ENCODE measurements at places on chromosomes 3 and 15.
A peak's percentile ranks its signal among the peaks of the same experiment; 100 is the strongest.

DNA sequence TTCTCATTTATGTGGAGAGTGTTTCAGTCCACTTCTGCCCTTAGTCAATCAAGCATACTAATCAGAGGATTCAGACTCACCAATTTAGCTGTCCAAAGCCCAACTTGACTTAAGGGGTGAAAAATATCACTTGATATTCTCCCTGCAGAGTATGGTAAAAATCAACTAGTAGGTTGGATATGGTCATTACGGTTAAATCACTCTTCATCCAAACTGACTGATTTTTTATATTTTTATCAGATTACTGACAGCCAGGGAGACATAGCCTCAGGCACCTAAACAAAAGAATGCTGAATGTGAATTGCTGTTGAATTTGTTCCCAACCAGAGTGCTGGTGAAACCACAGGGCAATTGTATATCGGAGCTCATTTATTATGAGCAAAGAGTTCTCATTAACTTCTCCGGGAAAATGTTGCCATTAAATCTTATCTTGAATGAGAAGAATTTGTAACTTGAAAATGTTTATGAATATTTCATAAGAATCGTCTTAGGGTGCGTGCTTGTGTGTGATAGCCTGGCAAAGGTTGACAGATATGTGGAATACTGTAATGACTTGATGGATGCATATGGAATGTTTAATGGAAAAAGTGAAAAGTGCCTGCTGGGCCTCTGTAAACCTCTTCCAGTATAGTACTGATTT lies 411.2 kb downstream of the NAALADL2 start:
- peak; percentile 37 for DNase-seq

GRCh38 chr15:25883463-25884259 lies 20.5 kb upstream of the ATP10A start:
- DNase-seq = peak; percentile 68

- DNase-seq = no peak
Measured at GRCh38 chr15:58348095-58348812, 83.5 kb upstream of the LIPC start.

DNA sequence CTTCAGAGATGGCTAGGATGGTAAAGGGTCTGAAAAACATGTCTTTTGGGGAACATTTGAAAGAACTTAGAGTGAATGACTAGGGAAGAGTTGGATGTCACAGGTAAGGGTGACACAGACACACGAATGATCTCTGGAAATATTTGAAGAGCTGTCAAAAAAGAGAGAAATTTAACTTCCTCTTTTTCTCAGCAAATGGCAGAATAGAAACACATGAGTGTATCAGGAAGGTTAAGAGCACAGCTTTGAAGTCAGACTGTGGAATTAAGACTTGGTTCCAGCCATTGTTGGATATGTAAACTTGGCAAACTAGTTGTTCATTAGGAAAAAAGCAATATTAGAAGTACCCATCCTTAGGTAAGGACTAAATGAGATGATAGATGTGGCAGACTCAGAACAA lies 117.7 kb downstream of the IMPG2 start:
- DNase-seq = no peak

GRCh38 chr3:17554078-17554477 lies 188.4 kb downstream of the TBC1D5 start:
- DNase-seq = no peak

GRCh38 chr3:105984837-105985236 lies 116.0 kb upstream of the CBLB start:
- DNase-seq = no peak

GRCh38 chr15:80462111-80462510 lies 57.9 kb downstream of the ARNT2 start:
- DNase-seq = no peak

- no peak for DNase-seq
Measured at GRCh38 chr3:14883226-14883625, 64.2 kb upstream of the NR2C2 start.

DNA sequence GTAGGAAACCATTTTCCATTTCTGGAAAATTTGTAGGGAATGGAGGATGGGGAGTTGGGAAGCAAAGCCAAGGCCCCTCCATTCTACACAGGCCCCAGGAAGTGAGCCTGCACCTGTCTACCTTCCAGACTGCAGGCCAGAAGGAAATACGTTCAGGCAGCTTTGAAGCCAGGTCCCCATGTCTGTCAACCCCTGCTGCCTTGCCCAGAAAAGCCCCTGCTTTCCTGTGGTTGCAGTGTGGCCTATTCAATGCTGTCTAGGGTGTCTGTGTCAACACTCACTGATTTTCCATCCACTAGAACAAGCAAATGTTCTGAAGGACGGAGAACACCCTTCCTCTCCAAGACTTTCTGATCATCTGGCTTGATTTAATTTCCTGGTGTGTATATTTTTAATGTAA lies 281.9 kb downstream of the TLE3 start:
- no peak for DNase-seq

GRCh38 chr15:68616397-68616796 lies 37.6 kb downstream of the CORO2B start:
- DNase-seq = no peak

- DNase-seq = no peak
Measured at GRCh38 chr3:65871305-65872141, 167.2 kb downstream of the MAGI1 start.

- DNase-seq = no peak
Measured at GRCh38 chr3:126618021-126618420, 36.9 kb downstream of the TXNRD3 start.

- no peak for DNase-seq
Measured at GRCh38 chr15:58676766-58677165, 72.7 kb downstream of the ADAM10 start.

All from amniotic stem cell (primary cell).